Central memory CD4-positive, alpha-beta T cell (primary cell): ENCODE measurements at places on chromosomes 6 and 20.

DNA sequence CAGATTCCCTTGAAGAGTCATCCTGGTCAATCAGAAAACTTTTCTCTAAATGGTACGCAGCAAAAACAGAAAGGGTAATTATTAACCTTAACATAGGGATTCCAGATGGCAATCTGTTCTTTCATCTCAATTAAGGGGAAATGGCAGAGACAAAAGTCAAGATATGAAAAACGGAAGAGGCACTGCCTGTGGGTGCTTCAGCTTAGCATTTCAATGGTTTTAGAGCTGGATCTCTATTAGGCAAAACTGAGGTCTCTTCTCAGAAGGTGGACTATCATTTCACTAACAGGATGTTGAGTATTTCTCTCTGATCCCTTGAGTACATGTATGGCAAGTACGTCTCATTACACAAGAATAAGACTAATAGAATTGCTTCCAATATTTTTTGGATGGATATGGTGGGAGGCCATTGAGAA lies 296.9 kb downstream of the HIVEP2 start:
- no peak for DNase-seq

- DNase-seq = no peak
Observed at GRCh38 chr6:130245267-130245666, 22.5 kb upstream of the SAMD3 start.

- no peak for DNase-seq
Observed at GRCh38 chr6:126182650-126183311, 157.1 kb upstream of the CENPW start.

DNA sequence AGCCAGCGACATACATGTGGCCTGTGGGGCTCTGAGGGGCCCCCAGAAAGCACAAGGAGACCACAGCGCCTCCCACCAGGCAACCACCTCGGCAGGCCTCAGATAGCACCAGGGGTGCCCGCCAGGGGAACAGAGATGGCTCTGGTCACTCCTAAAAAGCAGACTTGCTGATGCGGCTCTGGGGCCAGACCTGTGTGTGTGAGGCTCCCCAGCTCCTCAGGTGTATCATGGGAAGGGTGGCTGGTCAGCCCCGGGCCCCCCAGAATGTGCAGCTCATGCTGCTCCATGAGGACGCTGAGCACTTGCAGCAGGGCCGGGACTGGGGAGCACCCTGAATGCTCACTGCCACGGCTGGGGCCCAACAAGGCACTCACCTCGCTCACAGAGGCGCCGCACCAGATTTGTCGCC lies 60.2 kb downstream of the PYGB start:
- no peak for DNase-seq

DNA sequence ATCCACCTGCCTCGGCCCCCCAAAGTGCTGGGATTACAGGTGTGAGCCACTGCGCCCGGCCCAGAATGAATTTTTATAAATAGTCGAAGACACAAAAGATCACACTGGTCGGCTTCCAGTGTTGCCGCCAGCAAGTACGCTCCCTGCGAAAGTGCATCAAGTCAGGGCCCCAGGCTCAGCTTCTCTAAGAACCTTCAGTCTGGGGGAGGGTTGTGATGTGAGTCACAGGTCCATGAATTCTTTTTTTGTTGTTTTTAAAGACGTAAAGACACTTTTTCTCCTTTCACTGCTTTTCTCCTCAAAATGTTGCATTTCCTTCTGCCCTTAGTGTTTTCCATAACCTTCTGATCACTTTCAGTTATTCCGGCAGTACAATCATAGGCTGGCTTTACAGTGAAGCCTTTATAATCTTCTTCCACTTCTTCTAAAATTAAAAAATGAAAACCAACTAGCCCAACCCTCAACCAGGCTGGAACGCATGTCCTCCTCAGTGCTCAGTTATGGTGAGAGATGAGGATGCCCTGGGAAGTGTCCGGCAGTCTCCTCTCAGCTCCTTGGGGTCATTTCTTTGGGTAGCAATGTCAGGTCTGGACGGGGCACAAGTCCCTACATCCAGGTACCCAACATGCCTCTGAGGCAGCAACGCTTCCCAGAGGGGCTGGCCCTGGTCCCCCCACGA lies 66.6 kb downstream of the CSE1L start:
- DNase-seq = no peak

DNA sequence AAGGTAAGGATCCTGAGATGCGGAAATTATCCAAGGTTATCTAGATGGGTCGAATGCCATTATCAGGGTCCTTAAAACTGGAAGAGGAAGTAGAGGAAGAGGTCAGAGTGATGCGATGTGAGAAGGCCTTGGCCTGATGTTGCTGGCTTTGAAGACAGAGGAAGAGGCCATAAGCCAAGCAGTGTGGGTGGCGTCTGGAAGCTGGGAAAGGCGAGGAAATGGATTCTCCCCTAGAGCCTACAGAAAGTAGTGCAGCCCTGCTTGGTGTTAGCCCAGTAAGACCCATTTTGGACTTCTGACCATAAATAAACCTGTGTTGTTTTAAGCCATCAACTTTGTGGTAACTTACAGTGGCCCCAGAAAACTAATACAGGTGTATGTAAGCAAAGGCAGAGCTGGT lies 2.0 kb downstream of the SRXN1 start:
- no peak for DNase-seq

DNA sequence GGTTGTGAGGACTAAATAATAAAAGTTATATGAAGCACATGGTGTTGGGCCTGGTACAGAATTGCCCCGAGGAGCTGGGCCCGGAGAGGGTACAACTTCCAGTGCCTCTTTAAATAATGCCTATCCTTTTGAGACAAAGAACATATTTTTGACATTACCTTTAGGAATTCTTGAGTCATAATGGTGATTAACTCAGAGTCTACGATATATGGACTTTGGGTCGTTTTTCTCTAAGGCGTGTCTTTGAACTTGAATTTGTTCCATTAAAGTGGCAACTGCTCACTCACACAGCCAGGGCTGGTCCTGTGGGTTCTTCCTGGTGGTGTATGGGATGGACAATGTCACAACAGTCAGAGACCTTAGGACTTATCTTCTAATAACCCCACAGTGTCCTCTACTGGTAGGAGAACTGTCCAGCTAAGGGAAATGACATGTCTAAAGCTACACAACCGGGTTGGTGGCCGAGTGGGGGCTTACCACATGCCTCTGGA lies 106.5 kb downstream of the CDC5L start:
- no peak for DNase-seq
